ENCODE measurements at places on chromosomes 5 and 9. TPM values are rescaled to one million over a fixed set of nuclear protein-coding genes. Genes with fewer than 3 reads are reported as not detected.

S100Z gene
- not detected for total RNA-seq

RXRA gene
- 29.4 TPM for total RNA-seq

TMEM215 gene
- not detected for total RNA-seq

ELOVL7 gene
- 5.8 TPM for total RNA-seq

PTGER4 gene
- 20.7 TPM for total RNA-seq

TPPP gene
- total RNA-seq = 1.1 TPM

SPINK6 gene
- total RNA-seq = not detected

CEMIP2 gene
- 125 TPM for total RNA-seq

SPATA31C1 gene
- 0.13 TPM for total RNA-seq

SHOC1 gene
- total RNA-seq = not detected

ISOC1 gene
- total RNA-seq = 11.7 TPM

LECT2 gene
- not detected for total RNA-seq

RNF14 gene
- 36.6 TPM for total RNA-seq

LIX1 gene
- total RNA-seq = 0.89 TPM

FBXW11 gene
- total RNA-seq = 33.2 TPM

SLC46A2 gene
- total RNA-seq = not detected

CHSY3 gene
- 3.9 TPM for total RNA-seq

CCL28 gene
- 2.3 TPM for total RNA-seq

CTXN3 gene
- not detected for total RNA-seq

RELL2 gene
- 4.6 TPM for total RNA-seq

ADRB2 gene
- 1.3 TPM for total RNA-seq

PDGFRB gene
- 35.4 TPM for total RNA-seq

GCNT4 gene
- total RNA-seq = 1.1 TPM

CCDC187 gene
- 0.25 TPM for total RNA-seq

NUTM2F gene
- total RNA-seq = not detected

ZNF658 gene
- 1.5 TPM for total RNA-seq

CBY3 gene
- total RNA-seq = 0.81 TPM

MYORG gene
- total RNA-seq = 6.2 TPM

OLFM1 gene
- total RNA-seq = not detected

MUSK gene
- total RNA-seq = not detected

PROB1 gene
- 3.1 TPM for total RNA-seq

PIK3R1 gene
- total RNA-seq = 37.8 TPM
